ENCODE measurements at places on chromosomes 11 and 22. TPM values are rescaled to one million over a fixed set of nuclear protein-coding genes. Genes with fewer than 3 reads are reported as not detected.

GRCh38 chr11:45085646-45086501, 60.6 kb upstream of the PRDM11 start:
- DNase-seq = no peak

- no peak for DNase-seq
These were observed 181.2 kb downstream of the CSNK2A3 start for GRCh38 chr11:11171854-11172253.

DSCAML1 gene
- total RNA-seq = not detected

- peak; percentile 5 for DNase-seq
These were observed 203.7 kb downstream of the GRIK4 start for GRCh38 chr11:120715239-120715638.

RBM14 gene
- total RNA-seq = 79.3 TPM

CDKN1C gene
- total RNA-seq = 12.0 TPM

TRIM6 gene
- total RNA-seq = 10.1 TPM
